ENCODE measurements at places on chromosomes 1 and 21.

DNA sequence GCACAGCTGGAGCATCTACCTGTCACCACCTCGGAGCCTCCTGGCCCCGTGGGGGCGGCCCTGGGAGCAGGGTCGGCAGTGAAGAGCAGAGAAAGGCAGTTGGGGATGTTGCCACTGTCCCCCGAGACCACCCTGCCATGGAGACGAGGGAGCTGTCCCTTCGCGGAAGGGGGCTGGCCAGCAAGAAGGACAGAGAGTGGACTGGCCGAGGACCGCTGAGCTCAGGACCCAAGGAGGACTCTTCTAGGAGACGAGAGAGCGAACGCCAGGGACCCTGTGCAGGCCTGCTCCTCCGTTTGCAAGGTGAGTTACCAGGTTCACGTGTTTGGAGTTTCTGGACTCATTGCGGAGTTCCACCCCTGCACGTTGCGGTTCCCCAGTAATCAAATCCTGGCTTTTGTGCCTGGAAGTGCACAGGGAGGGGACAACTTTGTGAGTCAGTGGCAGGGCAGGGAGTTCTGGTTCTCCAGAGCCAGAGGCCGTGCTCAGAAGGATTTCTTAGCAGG, 5.6 kb upstream of the POFUT2 start:
- DNase-seq = no peak

GRCh38 chr1:234530672-234531071, 51.7 kb upstream of the TARBP1 start:
- DNase-seq = no peak

GRCh38 chr1:24110642-24111261, 1.2 kb downstream of the MYOM3 start:
- DNase-seq = no peak

- DNase-seq = no peak
Measured at GRCh38 chr1:244680667-244681066, 27.7 kb downstream of the DESI2 start.

- DNase-seq = peak; percentile 55
Measured at GRCh38 chr1:244450597-244451538, 841 bp downstream of the ADSS2 start.

DNA sequence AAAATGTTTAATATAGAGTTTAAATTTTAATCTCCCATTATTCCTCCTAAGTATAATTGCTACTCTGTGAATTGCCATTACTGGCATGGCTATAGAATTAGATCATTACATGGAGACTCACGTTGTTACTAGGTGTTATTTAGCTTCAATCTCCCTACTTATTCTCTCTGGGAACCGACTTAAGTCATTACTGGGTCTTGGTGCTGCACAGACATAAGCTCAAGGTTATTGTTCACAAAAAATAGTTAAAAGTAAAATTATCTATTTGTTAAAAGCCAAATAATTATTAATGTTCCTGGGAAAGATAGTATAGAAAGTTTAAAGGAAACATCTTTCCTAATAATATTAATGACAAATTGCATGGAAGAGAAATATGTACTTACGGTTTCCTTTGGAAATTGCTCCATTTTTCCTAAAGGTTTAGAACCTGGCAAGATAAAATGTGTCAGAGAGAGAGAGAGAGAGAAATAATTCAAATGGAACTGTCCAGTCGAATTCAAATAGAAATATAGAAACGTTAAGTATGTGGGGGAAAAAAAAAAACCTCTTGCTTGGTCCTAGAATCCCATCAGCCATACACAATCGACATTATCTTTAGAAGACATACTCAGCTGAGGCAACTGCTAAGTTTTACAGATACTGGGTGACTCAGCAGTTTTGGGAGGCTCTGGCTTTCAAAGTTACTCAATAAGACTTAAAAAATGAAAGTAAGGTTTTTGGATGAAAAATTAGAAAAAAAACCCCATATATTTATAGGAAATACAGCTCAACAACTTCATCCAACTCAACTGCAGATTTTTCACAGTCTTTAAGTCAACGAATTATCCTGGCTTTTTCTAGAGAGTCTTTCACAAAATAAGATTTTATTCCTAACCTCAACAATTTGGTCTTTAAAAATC, at the start of gene SPTA1:
Gene SPTA1, minus strand, starts transcription at position 605 of the 899 bp plus-strand sequence. Its CDS starts 198 bp downstream, at position 407.
- DNase-seq = no peak

GRCh38 chr1:209629621-209630382, 22.4 kb downstream of the LAMB3 start:
- no peak for DNase-seq

GRCh38 chr1:107244709-107245500, 104.1 kb downstream of the NTNG1 start:
- DNase-seq = no peak

- no peak for DNase-seq
Measured at GRCh38 chr1:216114180-216114579, 309.1 kb downstream of the USH2A start.

DNA sequence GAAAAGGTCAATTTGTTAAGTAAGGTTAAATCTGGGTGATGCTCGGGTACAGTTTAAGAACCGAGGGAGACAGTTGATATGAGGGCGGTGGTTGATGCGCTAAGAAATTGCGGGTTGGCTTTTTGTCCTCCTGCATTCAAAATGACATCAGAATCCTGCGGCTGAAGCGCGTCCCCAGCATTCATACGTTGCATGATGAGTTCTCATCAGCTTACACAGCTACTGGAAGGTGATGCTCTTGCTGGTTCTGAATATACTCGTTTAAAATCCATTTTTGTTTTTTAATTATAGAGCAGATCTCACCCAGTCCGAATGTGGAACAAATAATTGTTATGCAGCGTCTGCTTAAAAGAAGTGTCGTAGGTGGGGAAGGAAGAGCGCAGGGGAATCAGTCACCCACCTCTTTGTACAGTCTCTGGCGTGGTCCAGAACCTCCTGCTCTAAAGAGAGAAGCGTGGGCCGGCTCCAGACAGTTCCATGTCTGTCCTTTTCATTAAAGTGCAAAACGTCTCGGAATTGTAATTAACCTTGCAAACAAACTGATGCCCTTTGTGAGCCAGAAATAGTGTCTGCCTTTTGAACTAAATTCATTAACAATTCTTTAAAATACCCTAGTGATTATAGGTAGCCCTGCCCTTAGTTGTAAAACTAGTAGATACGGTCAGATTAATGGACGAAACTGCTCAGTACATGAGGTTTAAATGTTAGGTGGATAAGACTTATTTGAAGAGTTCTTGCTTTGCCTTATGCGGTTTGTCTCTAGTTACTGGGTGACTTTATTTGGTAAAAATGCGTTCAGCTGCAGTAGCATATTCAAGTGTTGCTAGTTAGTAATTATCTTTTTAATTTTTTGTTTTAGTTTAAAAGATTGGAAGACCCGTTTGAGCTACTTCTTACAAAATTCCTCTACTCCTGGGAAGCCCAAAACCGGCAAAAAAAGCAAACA, 741 bp downstream of the RGS2 start:
- peak; percentile 46 for DNase-seq

- no peak for DNase-seq
Measured at GRCh38 chr1:29853716-29854330, 617.5 kb downstream of the PTPRU start.

DNA sequence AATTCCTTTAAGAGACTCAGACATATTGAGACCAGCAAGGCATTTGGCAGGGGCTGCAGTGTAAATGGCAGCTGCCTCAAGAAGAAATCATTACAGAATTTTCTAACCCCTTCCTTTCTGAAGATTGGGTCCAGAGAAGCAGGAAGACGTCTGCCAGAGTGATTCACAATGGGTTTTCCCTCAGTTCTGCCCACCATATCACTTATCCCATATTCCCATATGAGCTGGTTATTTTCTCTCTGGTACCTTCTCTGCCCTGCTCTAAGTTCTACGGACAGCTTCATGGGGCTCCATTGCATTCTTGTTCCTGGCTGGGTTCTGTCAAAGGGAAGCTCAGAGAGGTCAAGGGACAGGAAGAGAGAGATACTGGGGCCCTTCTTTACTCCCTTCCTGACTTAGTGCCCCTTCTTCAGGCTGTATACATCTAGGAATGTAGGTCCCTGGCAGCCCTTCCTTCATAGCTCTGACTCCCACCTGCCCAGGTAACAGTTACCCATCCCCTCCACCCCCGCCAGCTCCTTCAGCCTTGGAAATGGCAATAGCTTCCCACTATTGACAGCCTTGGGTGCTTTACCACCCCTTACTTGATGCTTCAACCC, 420.6 kb upstream of the DAB1 start:
- no peak for DNase-seq

DNA sequence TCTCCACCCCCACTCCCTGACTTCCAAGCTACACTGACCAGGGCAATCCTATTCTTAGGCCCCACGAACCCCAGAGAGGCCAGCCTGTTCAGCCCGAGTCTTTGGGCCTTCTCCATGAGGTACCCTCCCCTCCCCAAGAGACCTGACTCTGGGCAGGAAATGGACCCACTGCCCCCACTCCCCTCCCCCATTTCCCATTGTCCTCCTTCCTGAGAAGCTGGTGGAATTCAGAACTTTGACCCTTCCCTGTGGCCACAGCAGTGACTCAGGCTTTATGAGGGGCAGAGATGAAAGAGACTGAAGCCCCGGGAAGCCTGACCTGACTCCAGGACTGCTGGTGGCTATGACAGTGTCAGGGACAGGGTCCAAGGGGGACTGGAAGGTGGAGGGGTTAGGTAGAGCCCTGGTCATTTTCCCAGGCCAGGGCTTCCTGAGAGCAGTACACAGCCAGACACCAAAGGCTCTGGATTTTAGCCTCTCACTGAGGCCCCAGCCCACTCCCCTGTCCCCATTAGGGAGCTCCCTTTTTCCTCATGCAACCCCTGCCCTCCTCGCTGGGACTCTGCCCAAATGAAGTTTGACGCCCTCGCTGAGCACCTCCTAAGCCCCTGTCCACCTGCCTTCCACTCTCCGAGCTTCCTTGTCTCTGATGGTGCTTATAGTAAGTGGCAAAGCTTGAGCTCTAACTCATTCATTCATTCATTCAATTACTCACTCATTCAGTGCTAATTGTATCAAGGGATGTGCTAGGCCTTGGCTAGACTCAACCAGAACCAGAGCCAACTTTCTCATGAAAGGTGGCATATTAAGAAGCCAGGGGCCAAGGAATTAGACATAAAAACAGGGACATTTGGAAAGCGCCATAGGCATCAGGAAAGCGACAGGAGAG, 3.0 kb downstream of the CRYBG2 start:
- DNase-seq = no peak

DNA sequence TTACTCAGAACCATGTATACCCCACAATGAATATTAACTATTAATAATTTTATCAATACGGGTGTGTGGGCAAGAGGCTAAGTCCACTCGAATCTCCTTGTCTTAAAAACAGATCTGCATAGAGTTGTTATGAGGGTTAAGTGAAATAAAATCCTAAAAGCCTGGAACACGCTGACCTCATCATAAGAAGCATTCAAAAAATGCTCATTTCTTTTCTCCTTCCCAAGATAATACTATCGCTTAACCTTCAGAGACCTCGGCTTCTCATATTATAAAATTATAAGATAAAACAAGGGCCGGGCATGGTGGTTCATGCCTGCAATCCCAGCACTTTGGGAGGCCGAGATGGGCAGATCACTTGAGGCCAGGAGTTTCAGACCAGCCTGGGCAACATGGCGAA, 35.1 kb downstream of the LPAR3 start:
- DNase-seq = no peak

DNA sequence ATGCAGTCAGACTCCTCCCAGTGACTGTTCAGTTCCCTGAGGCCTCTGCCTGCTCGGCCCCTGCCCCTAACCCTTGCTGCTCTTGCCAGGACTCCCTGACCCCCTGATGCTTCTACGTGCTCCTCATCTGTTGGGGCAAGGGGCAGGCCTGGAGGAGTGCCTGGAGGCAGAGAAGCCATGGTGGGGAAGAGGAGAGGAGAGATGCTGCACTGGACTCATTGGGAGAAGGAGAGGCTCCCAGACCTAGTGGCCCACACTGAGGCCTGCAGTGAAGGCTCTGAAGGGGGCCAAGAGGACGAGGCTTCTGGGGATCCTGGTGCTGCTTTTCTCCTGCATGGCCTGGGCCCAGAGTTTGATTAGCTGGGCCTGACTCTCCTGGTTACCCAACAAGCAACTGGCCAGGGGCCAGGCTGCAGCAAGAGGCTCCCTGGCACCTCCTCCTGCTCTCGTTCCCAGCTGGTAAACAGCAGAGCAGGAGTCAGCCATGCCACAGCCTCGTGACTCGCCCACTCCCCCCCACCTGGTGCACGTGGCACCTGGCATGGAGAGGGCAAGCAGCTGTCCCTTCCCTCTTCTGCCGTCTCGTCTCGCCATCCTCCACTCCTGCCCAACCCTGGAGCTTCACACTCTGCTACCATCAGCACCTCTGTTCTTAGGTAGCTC, 847 bp upstream of the RORC start:
- no peak for DNase-seq

DNA sequence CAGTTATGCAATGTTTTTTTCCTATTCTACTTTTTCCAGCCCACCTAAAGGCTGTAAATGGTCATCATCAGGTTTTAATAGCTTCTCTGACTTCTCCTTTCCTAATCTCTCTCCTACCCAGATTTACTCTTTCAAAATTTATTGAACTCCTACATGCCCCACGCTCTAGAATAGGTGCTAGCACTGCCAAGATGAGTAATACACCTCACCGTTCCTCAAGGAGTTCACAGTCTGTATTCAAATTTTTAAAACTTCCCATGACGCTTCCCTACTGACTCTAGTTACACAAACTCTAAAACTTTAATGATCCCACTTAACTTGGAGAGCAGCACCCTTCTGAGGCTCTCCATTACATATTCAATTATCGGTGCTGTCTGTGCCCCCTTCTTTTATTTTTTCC, 51.6 kb downstream of the ALG14 start:
- DNase-seq = no peak

GRCh38 chr1:174013864-174014418, 8.2 kb downstream of the RC3H1 start:
- DNase-seq = no peak

- no peak for DNase-seq
Measured at GRCh38 chr1:152003846-152004442, 10.3 kb upstream of the S100A10 start.

DNA sequence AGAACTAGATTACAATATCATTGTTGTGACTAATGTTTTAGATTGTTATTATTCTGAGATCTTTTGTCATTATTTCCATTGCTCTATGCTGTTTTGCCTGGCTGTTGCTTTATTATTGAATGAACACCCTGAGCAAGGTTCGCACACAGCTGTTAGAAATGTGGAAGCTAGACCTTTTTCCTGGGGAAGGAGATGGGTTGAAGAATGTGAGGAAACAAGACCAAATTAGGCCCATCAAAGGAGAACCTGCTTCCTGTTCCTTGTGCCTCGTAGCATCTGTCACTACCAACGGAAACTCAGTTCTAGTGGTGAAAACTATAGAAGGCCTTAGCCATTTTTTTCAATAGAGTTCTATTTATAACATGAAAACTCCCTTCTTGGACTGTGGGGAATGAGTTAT, 68.7 kb downstream of the RGL1 start:
- DNase-seq = no peak

- DNase-seq = no peak
Measured at GRCh38 chr1:8382051-8382505, 64.2 kb downstream of the SLC45A1 start.

GRCh38 chr21:30718239-30718909, at the start of gene KRTAP21-3:
KRTAP21-3 (minus strand) TSS chr21:30718777; CDS start chr21:30718759, 18 bp downstream.
- no peak for DNase-seq

- DNase-seq = no peak
Measured at GRCh38 chr1:233614173-233614742, 352 bp downstream of the KCNK1 start.

GRCh38 chr1:237199026-237199425, 157.0 kb downstream of the RYR2 start:
- no peak for DNase-seq

- DNase-seq = peak; percentile 68
Measured at GRCh38 chr1:202189001-202189790, 4.4 kb upstream of the LGR6 start.

- no peak for DNase-seq
Measured at GRCh38 chr1:173529106-173529505, 52.0 kb downstream of the PRDX6 start.

- no peak for DNase-seq
Measured at GRCh38 chr1:167912294-167912693, 1.6 kb downstream of the ADCY10 start.

Measured in stimulated activated naive CD4-positive, alpha-beta T cell treated with Interleukin-2 at 50 U/mL for 16 hours (primary cell).